ENCODE measurements at places on chromosomes 6 and 20.

DNA sequence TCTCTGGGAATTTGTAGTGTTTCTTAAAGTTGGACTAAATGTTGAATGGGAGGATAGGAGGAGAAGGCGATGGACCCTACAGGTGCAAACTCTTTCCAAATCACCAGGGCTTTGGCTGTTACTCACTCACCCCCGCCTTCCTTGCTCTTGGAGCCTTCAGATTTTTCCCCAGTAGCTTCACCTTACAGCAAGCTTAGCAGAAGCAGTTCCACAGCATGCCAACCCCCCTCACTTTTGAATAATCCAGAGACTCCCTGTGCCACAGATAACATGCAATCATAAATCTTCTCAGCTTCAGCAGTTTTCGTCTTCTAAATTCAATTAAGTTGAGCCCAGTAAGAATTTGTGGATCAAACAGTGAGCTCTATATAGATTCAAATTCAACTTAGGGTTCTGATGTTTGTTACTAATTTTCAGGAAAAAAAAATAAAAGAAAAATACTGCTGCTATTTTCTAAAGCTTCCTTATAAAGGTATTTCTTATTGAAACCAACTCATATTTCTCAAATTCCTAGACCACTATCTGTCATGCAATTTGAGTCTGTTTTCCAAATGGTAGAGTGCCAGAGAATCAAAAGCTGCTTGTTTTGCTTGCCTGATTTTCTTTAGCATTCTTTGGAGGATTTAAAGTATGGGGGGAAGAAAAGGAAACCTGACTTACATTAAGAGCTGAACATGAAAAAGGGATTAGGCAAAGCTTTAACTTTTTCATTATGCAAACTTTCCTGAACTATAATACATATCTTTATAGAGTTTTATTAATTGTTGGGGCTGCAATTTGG is 166.4 kb downstream of the EYA4 start:
- DNase-seq = no peak

- DNase-seq = no peak
Observed at GRCh38 chr6:136549300-136550044, 750 bp downstream of the MAP7 start.

DNA sequence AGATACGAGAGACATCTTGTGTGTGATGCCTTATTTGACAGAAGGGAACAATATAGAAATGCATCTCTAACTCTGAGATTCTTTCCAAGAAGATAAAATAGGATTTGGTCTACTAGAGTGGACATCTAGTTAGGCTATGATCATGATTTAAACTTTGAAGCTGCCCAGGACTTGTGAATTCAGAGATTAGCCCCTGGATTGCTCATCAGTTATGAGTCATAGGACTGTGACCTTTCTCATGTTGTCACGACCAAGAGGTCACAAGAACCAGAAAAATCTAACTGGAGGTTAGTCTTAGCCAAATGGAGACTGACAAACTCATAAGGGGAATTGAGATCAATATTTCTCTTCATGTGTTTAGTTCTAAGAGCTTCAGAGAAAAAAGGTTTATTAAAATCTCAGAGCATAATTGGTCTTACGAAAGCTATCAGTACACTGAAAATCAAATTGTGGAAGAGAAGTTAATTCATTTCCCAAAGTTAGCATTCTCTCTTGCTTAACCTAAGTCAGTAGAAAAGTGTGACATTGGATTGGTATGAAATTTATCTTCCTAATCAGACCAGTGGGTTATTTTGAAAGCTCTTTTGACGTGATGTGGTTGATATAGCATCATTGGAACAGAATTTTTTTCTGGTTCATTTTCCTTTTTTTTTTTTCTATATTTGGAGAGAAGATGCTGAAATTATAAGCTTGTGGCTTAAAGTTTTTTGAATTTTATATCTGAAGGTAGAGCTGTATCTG is 245.7 kb downstream of the RNF144B start:
- no peak for DNase-seq

GRCh38 chr6:157151029-157151428 is 172.3 kb downstream of the TMEM242 start:
- DNase-seq = no peak

DNA sequence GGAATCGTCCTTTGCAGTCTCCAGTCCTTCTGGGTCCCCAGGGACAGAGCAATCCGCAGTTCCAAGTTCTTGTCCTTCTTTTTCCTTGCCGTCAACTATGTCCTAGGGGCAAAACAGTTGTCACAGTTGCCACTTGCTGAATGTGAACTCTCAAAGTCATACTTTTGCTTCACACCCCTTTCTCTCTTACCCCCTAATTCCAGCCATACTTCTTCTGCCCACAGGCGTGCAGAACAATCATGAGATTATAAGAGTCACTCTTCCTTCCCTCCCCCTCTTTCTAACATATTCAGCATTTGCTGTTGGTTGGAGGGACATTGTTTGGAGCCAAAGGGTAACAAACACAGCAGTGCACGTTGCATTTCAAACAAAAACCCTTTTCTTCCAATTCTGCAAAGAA is 74.4 kb downstream of the BCAS1 start:
- DNase-seq = no peak

GRCh38 chr6:14524319-14524718 is 406.7 kb downstream of the CD83 start:
- DNase-seq = no peak

DNA sequence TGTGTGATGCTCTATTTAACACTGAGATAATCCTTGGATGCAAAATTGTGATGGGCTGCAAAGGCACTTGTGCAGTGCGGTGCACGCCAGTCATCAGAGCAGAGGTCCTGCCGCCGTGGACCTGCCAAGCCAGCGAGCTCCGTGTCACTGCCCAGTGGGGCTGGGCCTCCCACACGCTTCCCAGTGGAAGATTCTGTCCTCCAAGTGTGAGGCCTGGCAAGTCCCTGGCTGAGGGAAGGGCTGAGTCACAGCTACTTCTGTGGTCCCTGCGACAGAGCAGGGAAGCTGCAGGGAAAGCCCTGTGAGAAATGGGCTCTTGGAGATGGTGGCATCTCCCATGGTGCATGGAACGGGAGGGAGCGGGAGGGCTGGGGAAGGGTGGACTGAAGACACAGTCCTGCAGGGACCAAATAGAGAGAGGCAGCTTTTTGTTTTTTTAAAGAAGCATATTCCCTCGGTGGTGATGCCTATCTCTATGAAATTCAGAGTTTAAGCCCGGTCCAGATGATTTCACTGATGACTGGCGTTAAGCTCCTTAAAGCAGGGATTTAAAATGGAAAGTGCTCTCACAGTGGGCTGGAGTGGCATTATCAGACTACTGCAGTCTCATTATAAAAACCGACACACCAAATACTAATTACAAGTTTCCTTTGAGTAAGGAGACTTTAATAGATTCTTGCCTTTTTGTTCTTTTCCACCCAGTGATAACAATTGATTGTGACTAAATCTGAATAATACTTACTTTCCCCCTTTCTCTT is 413.7 kb downstream of the QKI start:
- no peak for DNase-seq

DNA sequence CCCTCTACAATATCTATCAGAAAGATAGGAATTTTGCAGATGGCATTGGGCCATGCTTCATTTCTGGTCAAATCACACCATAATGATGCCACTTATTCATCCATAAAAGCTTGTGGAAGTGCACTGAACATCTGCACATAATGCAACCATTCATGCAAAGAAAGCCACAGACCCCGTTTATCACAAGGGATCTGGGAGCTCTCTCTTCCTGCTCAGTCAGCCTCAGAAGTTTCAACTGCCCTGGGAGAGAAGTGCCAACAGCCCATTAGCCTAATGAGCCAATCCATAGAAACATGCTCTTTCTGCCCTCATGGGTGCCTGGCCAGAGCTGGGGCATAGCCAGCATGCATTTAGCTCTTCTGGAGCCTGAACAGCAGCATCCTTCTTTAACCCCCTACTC is 85.8 kb downstream of the SLC35F1 start:
- DNase-seq = no peak
